Stimulated activated CD4-positive, alpha-beta T cell treated with anti-CD3 and anti-CD28 coated beads, Interleukin-1b, Interleukin-23, amount 100 ng/mL, for 4 hours (primary cell): ENCODE measurements at places on chromosomes 2 and 18.

DNA sequence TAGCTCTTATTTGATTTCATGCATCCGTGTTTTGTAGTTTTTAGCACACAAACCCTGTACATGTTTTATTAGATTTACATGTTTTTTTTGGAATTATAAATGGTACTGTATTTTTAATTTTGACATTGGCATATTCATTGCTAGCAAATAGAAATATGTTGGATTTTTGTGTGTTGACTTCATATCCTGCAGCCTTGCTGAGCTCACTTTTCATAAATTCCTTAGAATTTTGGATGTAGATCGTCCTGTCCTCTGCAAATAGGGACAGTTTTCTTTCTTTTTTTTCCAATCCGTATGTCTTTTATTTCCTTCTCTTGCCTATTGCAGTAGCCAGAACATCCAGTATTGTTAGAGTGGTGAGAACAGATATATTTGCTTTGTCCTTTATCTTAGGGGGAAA lies 46.7 kb upstream of the GPR17 start:
- DNase-seq: no peak

DNA sequence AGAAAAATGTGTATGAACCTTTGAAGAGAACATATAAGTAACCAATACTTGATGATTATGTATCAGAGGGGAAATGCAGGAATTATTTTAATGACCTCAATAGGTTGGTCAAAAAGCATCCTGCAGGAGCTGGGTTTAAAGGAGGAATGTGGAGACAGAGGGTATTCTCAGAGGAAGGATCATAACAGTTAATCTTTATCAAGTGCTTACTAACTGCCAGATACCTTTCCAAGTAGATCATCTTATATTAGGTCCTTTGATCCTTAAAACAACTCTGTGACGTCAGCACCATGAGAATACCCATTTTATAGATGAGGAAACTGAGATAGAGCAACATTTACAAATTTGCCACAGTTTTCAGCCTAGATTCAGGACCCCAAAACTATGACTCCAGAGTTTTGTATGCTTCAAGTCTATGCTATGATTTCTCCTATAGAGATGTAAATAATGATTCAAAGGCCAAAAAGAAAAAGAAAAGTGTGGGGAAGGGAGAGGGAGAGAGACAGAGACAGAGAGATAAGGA lies 3.0 kb downstream of the RFTN2 start:
- no peak for DNase-seq

DNA sequence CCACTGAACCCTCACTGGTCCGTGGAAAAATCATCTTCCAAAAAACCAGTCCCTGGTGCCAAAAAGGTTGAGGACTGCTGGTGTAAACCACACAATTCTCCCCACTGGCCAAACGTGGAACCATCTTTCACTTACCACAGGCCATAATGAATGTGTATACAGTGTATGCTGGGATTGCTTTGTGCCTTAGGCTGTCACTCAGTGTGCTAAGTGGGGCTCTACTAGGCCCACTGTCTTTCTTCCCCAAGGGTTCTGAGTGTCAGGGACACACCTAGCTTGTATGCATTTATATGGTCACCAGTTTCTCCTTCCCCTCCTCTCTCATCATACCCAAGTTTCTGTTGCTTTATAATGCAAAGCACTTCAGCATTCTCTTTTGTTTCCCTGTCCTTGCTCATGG lies 27.2 kb downstream of the SCYGR8 start:
- no peak for DNase-seq

GRCh38 chr2:109532728-109533076 lies 81.1 kb downstream of the SEPTIN10 start:
- DNase-seq: no peak

DNA sequence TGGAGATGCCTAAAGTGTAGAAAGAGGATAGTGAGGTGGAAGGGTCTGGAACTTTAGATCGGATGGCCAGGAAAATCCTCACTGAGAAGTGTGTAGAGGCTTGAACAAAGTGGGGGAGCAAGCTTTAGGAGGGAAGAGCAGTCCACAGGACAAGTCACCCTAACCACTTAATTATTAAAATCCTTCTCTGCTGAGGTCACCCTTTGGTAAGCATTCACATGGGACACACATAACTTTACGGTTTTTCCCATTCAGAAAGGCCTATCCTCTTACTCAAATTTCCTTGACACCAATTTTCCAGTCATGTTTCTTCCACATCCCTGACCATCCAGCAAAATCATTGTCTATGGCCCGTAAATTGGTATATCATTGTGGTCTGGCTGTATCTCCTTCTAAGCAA lies 31.0 kb upstream of the ZEB2 start:
- no peak for DNase-seq

- no peak for DNase-seq
These were observed 19.6 kb upstream of the TDRD15 start for GRCh38 chr2:21104030-21104660.

DNA sequence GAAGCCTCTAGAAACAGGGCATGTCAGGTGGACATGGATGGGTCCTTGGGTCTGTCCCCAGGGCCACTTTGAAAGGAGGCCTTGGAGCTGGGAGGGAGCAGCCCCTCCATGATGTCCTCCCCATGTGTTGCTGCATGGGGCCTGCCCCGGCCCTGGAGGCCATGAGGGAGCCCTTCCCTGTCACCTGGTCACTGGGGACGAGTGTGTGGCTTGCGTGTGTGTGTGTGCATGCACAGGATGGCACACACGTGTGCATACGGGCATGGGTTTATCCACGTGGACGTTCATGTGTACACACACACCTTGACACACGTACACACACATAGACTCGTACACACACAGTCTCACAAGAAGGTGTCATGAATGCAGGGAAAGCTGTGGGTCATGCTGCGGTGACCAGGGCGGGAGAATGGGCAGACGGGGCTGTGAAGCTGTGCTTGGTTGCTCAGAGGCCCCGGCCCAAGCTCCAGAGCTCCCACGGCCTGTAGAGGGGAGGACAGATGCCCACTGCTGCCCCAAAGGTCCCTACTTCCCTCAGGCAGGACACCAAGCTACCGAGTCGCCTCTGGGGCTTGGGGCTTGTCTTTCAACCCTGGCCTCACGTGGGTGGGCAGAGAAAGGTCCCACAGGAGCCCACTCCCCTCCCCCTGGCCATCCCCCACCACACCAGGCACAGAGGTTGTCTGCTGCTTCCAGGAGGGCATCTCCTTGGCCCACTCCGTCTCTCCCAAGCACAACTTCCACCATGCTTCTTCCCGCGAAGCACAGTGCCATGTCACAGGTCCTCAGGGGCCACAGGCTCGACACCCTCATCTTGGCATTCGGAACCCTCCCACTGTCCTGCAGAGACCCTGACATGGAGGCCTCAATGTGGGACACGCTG lies 42.3 kb upstream of the GPC1 start:
- no peak for DNase-seq

DNA sequence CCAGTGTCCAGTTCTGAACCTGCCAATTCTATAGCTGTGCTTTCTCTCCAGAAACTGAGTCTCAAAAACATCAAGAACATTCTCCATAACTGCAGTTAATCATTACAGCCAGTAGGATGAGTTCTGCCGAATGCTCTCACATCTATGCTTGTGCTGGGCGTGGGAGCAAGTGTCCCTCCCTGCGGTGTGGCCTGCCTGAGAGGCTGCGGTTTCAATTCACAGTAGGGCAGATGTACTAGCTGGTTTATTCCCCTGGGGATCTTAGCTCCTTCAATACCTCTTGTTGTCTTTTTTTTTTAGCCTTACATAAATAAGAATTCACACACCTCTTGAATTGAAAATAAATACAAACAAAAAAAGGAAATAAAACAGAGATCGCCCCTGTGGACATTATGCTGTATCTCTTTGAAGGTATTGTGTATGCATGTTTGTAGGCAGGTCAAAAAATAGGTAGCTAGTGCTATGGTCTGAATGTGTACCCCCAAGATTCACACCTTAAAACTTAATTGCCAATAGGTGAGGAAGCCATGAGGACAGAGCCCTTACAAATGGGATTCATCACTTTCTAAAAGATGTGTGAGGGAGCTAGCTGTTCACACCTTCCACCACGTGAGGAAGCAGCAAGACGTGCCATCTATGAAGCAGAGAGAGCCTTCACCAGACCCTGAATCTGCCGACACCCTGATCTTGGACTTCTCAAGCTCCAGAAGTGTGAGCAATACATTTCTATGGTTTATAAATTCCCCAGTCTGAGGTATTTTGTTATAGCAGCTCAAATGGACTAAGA lies 74.3 kb downstream of the BCL2L11 start:
- DNase-seq: no peak

GRCh38 chr18:71238974-71239624 lies 950.3 kb downstream of the SOCS6 start:
- no peak for DNase-seq

GRCh38 chr18:56570978-56571377 lies 67.4 kb downstream of the TXNL1 start:
- no peak for DNase-seq

- DNase-seq: no peak
These were observed 2.5 kb upstream of the ASIC4 start for GRCh38 chr2:219511547-219512325.

GRCh38 chr18:23487738-23488570 lies 15.4 kb upstream of the RMC1 start:
- peak; percentile 11 for DNase-seq

DNA sequence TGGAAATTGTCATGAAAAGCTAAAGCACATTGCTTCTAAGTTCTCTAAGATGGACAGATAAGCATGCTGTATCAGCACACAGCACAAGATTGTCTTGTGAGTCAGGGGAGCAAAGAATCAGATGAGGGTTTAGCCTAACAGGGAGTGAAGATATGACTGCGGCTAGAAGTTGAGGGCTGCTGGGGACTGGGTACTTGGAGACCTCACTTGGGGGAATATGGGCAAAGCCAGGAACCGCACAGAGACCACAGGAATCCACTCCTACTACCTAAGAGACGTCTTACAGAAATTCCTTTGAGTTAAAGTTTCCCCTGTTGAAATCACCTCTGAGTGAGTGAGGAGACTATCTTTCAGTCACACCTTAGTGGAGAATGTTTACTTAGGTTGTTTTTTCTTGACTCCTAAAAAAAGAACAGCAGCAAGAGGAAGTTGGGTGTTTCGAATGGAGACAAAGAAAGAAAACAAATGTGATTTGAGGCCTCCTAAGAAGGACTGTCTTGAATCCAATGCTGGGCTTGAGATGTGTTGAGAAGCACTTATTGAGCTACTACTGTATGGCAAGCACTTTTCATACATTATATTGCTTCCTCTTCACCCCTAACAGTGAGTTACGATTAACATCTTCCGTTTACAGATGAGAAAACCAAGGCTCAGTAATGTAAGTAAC lies 100.7 kb downstream of the ANKRD44 start:
- no peak for DNase-seq

GRCh38 chr2:64711252-64711800 lies 57.6 kb upstream of the SERTAD2 start:
- no peak for DNase-seq

- DNase-seq: no peak
These were observed 70.7 kb downstream of the CABYR start for GRCh38 chr18:24209558-24209957.

DNA sequence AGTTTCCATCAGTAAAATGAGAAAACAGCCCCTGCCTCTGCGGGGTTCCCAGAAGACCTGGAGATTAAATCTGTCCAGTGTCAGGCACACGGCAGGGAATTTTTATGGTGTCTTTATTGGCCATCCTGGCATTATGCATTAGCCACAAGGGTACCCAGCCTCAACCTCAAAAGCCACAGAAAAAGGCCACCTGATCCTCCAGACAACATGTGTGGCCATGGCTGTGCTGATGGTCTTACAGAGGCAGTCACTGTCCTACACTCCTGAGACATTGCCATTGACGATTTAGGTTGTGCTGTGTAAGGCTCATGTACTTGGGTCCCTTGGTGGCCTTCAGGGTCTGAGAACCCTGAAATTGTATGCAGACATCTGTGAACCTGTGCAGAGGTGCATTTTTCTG lies 115.6 kb downstream of the SMAD7 start:
- DNase-seq: no peak
